ENCODE measurements at places on chromosomes 7 and 10.

GRCh38 chr10:92305133-92306072, 14.4 kb downstream of the MARCHF5 start:
- no peak for DNase-seq

DNA sequence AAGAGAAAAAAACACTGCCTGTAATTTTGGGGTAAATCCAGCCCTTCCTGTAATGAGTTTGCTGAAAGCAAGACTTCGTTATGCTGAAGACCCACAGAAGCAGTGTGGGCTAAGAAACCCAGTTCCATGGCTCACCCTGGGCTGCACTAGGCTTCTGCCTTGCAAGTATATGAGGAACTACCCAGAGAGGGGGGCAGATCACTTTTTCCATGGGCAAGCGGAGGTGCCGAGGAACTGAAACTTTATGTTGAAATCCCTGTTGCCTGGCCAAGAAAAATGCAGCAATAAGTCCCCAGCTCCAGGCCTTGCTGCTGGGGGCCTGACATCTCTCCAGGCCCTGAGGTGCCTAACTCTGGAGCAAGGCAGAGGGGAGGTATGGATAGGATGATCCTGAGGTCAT, 8.5 kb downstream of the RASSF4 start:
- no peak for DNase-seq

DNA sequence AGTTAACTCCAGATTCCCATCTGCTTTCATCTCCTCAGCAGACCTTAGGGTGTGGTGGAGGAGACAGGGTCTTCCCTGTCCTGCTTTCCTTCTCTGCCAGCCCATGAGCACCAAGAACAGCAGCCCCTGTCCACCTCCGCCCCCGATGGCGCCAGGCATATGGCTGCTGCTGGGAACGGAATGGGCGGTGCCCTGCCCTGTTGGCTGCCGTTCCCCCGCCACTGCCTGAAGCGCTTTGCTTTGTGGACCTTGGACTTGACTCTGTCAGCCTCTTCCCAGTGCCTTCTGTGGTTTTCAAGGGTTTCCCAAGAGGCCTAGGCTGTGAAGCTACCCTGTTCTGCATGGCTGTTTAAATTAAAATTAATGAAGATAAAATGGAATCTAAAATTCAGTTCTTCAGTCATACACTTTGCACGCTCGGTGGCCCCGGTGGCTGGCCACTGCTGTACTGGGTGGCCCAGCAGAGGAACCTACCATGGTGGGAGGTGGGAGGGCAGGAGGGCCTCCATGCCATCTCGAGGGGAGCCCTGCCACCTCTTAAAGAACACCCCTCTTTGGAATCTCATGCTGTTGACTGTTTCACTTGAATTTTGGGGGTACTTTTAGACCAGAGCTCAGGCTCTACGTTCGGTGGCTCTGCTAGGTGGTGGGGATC, 78.7 kb downstream of the NKX6-2 start:
- no peak for DNase-seq

DNA sequence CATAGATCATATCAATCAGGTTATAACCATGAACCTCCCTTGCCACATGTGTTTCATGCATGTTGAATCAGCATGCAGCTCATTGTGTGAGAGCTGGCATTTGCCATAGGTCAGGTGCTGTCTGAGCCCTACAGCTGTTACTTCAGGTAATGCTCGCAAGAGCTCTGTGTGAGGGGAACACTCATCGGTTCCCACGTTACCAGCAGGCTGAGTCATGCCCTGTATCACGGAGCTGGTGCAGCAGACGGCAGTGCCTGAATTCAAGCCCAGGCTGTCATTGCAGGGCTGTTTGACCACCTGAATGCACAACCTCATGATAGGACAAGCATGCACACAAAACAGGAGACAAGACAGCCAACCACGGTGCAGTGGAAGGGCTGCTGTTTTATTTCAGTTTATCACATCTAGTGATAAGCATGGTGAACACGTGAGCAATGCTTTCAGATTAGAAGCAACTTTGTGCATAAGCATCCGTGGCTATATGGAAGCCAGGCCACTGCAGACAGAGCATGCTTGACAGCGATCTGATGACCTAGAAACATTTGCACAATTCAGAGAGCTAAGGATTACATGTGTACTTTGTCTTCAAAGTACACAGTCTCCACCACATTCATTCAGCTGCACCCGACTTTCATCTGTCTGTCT, 56.4 kb upstream of the PFKP start:
- no peak for DNase-seq

DNA sequence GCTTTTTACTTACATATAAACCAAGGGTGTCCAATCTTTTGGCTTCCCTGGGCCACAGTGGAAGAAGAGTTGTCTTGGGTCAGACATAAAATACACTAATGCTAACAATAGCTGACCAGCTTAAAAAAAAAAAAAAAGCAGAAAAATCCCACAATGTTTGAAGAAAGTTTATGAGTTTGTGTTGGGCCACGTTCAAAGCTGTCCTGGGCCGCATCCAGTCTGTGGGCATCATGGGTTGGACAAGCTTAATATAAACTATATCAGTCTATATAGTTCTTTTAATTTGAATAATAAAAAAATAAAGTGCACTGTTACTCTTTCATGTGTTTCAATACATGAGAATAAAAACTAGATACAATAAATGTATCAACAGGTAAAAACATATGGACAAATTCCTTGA, 179.9 kb downstream of the DNAJC1 start:
- no peak for DNase-seq

- DNase-seq = no peak
These were observed 337.8 kb downstream of the PARD3 start for GRCh38 chr10:34477249-34477648.

DNA sequence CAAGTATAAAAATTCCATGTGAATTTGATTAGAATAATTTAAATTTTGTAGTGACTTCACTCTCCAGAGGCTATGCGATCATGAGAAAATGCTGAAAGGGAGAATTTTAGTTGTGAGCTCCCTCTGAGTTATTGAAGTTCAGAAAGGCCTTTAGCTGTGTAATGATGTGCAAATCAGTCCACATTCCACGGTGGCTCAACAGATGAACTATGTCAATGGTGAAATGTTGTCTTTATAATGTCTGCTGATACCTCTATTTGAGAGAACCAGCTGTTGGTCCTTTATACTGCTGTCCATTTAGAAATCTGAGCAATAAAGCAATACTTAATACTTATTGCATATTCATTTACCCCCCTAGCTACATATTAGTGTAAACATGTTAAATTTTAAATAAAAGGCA, 7.1 kb upstream of the ITGB8 start:
- no peak for DNase-seq

DNA sequence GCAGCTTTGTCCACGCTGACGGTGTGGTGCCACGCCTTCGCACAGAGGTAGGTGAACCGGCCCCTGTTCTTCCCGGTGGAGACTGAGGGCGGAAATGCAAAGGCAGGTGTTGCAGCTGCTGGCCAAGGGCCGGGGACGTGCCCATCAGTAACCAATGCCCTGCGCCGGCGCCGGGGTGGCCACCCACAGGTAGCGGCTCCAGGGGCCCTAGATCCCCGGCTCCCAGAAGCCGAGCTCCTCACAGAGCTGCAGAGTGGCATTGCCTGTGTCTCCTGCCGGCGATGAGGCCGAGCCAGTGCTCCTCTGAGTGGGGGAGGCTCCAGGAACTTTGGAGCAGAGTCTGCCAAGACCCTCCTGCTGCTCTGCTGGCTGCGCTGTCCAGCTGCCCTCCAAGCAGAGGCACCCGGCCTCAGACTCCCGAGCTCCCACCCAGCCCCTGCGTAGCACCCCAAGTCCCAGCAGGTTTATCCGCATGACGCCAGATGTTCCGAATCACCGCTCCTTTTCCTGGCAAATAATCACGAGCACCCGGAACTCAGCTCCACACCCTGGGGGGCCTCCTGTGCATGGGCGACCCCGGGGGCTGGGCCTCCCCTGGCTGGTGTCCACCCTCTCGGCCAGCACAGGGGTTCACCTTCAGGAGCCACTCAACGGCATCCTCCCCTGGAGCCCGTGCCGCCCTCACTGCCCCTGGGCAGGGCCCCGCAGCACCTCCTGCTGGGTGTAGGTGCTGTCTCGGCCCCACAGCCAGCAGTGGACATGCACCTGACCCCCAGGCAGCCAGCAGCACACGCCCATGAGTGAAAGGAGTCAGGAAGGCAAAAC, 22.1 kb downstream of the CFAP46 start:
- no peak for DNase-seq

DNA sequence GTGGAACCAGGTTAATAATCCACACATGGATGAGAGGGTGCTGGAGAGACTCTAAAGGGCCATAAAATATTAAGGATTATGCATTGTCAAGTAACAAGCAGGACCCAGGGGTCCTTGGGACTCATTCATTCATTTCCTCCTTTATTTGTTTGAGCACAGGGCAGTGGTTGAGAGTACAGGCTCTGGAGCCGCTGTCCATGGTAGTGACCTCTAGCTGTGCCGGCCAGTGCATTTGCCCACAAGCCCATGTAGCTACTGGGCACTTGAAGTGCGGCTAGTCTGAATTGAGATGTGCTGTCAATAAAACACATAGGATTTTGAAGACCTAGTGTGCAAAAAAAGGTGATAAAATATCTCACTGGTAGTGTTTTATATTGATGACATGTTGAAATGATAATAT, 137.6 kb downstream of the C10orf105 start:
- DNase-seq = no peak
